HS-5 (cell line): ENCODE measurements at places on chromosomes 7 and 10.

DNA sequence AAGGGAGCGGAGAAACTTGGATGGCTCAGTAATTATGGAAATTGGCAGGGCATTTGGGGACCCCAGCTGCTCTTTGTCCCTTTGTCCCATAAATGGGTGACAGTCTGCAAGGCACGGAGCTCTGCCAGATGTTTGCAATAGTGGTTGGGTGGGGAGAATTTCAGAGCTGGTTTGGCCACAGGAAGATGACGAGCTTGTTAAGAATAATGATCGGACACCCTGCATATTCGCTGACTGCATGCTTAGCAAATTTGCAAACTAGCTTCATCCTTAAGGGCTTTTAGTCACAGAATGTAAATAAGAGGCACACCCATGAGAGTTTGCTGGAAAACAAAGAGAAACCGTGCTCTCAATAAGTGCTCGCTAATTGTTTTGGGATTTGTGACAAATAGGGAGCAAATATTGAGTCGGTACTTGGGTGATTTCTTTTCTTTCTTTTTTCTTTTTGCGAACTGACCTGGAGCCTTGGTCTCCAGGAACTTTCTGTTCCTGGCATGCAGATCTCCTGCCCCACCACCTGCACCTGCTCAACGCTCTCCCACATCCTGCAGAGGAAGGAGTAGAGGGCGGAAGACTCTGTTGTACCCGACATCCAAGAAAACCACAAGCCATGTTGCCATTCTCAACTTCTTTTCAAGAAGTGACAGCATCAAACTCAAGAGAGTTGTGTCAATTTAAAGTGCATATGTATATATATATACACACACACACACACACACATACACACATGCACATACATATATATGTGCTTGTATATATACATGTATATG lies 238.9 kb downstream of the CAMK1D start:
- DNase-seq: no peak

GRCh38 chr10:17479822-17480221 lies 25.4 kb upstream of the ST8SIA6 start:
- DNase-seq: no peak

GRCh38 chr10:3467052-3467951 lies 294.7 kb upstream of the PITRM1 start:
- DNase-seq: peak; percentile 68

GRCh38 chr10:126101736-126102135 lies 205.4 kb downstream of the FANK1 start:
- DNase-seq: no peak
